ENCODE measurements at places on chromosomes 5 and 9.

- no peak for DNase-seq
These were observed 4.2 kb upstream of the WDR5 start for GRCh38 chr9:134131471-134132207.

GRCh38 chr5:16456103-16456832 lies 9.3 kb downstream of the ZNF622 start:
- DNase-seq = no peak

- DNase-seq = no peak
These were observed 792.2 kb upstream of the CDH9 start for GRCh38 chr5:27830546-27830945.

DNA sequence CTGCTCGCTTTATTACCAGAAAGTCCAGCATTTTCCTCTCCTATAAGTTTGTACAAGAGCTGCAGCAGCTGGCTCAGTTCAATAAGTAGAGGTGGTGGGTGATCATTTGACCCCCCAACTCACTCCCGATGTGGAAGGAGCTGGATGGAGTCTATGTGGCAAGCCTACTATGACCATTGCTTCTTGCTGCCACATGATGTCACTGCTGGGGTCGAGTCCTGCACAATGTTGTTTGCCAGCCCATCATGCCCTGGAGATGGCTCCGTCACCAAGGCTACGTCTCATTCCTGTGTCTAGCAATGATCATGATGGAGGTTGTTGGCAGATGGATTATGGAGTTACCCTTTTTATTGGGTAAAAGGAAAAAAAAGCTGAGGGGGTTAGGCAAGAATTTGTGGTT lies 266.3 kb downstream of the PSAT1 start:
- no peak for DNase-seq

DNA sequence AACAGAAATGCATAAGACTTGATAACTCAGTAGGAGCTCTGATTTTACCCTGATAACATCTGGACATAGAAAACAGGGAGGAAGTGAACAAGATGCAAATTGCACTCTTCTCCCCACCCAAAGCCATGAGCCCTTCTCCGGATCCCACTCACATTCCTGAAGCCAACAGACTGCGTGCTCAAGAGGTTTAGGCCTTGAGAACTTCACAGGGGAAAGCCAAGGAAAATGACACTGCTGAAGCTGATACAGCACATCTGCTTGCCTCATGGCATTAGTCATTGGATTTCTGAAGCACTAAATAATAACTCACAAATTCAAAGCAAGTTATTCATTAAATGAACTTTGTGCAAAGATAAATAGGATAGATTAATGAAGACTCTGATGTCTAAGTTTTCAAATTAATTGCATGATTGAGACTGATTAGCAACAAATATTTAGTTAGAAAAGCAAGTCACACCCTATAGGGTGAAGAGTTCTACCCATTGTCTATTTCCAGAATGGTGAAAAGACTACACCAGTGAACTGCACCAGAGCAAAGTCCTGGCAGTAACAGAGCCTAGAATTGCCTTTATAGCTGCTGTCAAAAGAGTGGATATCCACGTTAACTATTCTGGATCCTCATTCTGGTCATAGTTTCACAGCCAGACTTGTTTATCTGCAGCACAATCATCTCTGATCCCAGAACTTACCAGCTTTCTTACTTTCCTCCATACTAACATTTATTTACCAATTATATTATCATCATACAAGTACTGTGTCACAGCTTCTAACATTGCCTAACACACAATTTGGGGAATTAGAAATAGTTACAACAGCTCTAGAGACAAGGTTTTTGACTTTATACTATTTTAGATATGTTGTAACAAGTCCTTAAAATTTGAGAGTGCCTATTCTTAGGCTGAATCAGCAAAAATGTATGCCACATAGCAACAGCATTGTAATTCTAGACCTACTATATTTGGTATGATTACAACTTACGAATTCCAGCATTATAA lies 432.1 kb upstream of the RGMB start:
- DNase-seq = no peak

GRCh38 chr5:38896760-38897159 lies 50.9 kb downstream of the OSMR start:
- DNase-seq = no peak

- no peak for DNase-seq
These were observed 652.1 kb downstream of the TLE4 start for GRCh38 chr9:80223897-80224296.

DNA sequence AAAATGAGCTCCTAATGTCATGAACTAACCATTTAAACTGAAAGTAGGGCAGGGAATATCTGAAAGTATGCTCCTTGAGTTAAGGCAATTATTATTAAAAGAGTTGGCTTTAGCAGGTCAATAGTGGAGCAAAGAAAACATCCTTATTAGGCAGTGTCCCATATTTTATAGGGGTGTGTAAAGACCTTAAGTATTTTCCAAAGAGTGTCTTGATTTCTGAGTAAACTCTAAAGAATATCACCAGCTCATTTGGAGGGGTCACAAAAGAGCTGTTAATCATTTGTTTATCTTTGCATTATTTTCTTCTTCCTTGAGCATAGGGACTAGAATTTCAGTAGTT lies 109.3 kb downstream of the MUSK start:
- DNase-seq = no peak

DNA sequence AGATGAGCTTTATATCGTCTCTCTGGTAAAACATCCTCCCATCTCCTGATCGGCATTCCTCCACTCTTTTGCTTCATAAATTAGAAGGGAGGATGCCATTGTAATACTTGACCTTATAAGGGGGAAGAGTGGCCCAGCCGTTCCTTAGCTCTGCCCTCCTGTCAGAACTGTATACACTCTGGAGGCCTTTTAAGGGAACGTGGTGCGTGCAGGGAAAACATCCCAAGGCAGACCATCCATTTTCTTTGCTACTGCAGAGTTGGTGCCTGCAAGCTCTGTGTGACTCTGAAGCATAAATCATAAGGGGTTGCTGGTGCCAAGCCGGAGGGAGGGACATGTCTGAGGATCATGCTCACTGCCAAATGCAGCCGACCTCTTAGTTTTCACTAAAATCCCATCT lies 90.4 kb downstream of the PGM5 start:
- DNase-seq = no peak

DNA sequence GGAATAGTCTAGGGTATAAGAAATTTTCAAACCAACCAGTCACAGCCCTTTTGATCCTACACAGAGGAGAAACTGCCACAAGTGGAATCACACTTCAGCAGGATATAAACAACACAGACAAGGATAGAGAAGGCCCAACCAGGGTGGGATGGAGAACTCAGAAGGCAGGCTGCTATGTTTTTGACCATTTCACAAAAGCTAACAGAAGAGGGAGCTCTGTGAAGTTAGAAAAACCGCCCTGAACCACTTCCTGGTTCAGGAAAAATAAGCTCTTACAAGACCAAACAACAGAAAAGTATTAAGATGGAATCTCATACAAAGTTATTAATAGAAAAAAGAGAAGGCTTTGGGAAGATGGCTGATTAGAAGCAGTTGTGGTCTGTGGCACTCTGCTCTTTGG lies 960 bp upstream of the IFNB1 start:
- DNase-seq = no peak

DNA sequence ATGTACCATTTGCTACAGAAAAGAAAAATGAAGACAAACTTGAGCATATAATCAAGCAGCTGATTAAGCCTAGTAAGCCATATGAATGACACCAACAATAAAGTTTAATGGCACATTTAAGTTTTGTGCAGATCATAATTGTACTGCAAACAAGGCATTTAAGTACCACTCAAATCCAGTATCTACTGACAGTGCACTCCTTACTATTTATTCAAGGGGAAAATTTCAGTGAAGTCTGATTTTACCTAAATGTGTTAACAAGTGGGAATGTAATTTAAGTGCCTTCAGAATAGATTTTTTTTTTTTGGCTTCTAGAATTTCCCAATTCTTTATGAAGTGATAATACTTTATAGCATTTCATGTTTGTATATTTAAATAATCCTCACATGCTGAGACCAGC lies 341.0 kb upstream of the POU5F2 start:
- DNase-seq = no peak

- DNase-seq = no peak
These were observed 78.4 kb upstream of the HTR4 start for GRCh38 chr5:148732692-148733091.

GRCh38 chr5:33657804-33658440 lies 217.2 kb downstream of the TARS1 start:
- DNase-seq = no peak

- DNase-seq = no peak
These were observed 9.9 kb downstream of the SNCAIP start for GRCh38 chr5:122321921-122322320.

- DNase-seq = no peak
These were observed 124.9 kb downstream of the TMEM161B start for GRCh38 chr5:88143693-88144218.

DNA sequence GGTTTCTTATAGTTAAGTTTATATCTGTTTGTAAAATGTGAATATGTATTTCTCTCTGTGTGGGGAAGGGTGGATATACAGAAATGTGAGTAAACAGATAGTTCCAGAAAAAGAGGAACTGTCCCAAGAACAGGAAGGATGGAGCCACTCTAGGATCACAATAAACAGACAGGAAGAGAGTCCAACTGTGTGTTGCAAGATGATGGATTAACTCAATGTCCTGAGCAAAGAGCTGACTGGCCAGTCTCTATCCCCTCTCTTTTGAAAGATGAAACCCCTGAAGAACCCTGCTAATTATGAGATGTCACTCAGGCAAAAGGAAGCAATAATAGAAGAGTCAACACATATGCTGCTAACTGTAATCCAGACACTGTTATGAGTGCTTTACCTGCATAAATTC lies 202.7 kb downstream of the SEMA6A start:
- no peak for DNase-seq

DNA sequence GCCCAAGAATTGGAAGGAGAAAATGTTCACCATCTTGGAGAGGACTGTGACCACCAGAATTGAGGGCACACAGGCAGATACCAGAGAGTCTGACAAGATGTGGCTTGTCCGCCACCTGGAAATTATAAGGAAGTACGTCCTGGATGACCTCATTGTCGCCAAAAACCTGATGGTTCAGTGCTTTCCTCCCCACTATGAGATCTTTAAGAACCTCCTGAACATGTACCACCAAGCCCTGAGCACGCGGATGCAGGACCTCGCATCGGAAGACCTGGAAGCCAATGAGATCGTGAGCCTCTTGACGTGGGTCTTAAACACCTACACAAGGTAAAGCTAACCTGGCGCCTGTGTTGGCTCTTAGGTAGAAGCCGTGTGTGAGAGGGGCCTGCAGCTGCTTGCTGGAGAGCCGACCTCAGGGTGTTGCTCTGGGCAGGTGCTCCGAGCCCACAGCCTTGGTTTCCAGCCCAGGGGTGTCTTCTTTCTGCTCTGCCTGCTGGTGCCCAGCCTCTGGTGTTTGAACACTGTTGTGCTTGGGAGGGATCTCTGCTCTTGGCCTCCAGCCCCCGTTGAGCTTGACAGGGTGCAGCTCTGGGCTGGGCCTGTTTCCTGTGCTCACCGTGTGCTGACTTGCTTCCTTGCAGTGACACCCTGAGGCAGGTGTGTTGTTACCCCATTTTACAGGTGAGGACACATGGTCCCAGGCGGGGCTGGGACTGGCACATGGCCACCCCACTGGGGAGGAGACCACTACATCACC lies 10.9 kb downstream of the EXOC3 start:
- no peak for DNase-seq

- no peak for DNase-seq
These were observed 488.6 kb downstream of the CSNK1G3 start for GRCh38 chr5:124000538-124000937.

- DNase-seq = no peak
These were observed 1.8 kb downstream of the TRIM7 start for GRCh38 chr5:181203093-181203711.

- DNase-seq = no peak
These were observed 488.5 kb downstream of the CTNND2 start for GRCh38 chr5:11415751-11416150.

- no peak for DNase-seq
These were observed 71.1 kb downstream of the MAPKAP1 start for GRCh38 chr9:125635888-125636287.

GRCh38 chr9:89440951-89441654 lies 56.8 kb downstream of the SEMA4D start:
- DNase-seq = no peak

DNA sequence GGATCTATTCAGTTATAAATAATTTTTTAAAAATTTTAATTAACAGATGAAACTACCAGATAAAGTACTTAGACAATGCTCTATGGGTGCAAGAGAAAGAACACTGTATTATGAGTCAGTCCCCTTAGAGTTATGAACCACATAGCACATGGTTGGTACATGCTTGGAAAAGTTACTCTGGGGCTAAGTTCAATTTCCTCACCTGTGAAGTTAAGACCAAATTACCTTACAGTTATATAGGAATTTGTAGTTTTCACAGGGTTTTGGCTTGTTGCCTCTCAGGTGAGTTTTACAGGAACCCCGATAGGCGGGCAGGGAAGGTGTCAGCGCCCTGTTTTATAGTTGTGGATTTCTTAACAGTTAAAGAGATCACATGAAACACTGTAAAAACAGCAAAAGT lies 1.2 kb downstream of the PANK3 start:
- DNase-seq = no peak

DNA sequence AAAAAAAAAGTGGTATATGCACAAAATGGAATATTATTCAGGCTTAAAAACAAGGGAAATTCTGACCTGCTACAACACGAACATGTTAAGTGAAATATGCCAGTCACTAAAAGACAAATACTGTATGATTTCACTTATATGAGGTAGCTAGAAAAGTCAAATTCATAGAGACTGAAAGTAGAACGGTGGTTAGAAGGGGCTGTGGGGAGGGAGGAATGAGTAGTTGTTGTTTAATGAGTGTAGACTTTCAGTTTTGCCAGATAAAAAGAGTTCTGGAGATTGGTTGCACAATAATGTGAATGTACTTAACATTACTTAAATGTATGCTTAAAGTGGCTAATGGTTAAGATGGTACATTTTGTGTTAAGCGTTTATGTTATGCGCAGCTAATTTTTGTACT lies 79.5 kb upstream of the IL12B start:
- DNase-seq = no peak

DNA sequence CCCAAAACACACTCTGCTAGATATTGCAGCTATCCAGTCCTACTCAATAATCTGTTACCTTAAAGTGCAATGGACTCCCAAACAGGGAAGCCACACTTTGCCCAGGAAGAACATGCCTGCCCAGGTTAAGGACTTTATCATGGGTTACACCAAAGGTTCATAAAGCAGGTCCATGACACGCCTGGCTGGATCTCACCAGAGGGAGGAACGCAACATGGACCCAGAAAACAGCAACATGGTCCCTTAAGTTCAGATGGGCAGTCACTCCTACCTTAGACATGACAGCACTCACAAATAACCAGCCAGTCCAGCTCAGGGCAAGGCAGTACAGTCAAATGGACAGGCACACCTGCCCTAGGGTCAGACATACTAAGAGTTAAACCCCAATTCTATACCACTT lies 3.8 kb downstream of the P4HA2 start:
- DNase-seq = no peak

DNA sequence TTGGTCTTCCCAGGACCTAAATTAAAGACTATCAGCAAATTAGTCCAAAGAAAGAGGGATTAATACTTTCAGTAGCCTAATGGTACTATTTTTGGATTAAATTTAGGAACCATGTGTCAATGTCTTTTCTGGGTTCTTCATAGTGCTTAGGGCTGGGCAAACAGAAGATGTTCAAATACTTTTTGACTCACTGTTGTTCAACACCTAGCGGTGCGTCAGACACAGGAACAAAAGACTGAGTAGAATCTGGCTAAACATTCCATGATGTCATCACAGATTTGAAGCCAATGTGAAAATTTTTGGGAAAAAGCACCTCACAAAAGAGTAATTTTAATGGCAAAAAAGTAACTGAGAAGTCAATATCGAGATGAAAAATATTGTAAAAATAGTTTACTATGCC lies 544.4 kb downstream of the EFNA5 start:
- no peak for DNase-seq

- DNase-seq = no peak
These were observed 70.8 kb upstream of the COL5A1 start for GRCh38 chr9:134570711-134571325.

Measured in activated CD8-positive, alpha-beta memory T cell treated with anti-CD3 and anti-CD28 coated beads for 1 hour (primary cell).